Activated effector memory CD4-positive, alpha-beta T cell treated with anti-CD3 and anti-CD28 coated beads, Interleukin-2, amount 50 U/mL, for 16 hours (primary cell): ENCODE measurements at places on chromosomes 2 and 18.
A peak's percentile ranks its signal among the peaks of the same experiment; 100 is the strongest.

DNA sequence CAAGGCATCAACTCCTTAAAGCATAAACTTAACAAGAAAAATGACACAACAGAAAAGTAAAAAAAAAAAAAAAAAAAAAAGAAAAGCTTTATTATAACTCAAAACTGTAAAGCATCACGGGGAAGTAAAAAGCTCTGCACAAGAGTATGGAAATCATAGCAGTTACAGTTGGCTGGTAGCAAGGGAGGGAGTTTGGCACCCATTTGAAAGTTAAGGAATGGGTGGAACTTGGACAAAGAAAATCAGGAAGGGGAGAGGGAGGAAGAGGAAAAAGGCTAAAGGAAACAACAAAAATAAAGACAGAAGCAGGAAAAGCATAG is 8.6 kb downstream of the KLF7 start:
- DNase-seq: no peak

DNA sequence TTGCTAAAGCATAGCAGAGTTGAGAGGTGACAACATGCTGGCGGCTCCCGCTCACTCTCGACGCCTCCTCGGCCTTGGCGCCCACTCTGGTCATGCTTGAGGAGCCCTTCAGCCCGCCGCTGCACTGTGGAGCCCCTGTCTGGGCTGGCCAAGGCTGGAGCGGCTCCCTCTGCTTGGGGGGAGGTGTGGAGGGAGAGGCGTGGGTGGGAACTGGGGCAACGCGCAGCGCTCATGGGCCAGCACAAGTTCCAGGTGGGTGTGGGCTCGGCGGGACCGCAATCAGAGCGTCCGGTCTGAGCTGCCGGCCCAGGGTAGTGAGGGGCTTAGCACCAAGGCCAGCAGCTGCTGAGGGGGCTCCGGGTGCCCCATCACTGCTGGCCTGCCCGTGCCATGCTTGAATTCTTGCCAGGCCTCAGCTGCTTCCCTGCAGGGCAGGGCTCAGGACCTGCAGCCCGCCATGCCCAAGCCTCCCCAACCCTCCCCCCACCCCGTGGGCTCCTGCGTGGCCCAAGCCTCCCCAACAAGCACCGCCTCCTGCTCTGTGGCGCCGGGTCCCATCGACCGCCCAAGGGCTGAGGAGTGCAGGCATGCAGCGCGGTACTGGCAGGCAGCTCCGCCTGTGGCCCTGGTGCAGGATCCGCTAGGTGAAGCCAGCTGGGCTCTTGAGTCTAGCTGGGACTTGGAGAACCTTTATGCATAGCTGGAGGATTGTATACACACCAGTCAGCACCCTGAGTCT is 2052.8 kb upstream of the CELF4 start:
- DNase-seq: no peak

DNA sequence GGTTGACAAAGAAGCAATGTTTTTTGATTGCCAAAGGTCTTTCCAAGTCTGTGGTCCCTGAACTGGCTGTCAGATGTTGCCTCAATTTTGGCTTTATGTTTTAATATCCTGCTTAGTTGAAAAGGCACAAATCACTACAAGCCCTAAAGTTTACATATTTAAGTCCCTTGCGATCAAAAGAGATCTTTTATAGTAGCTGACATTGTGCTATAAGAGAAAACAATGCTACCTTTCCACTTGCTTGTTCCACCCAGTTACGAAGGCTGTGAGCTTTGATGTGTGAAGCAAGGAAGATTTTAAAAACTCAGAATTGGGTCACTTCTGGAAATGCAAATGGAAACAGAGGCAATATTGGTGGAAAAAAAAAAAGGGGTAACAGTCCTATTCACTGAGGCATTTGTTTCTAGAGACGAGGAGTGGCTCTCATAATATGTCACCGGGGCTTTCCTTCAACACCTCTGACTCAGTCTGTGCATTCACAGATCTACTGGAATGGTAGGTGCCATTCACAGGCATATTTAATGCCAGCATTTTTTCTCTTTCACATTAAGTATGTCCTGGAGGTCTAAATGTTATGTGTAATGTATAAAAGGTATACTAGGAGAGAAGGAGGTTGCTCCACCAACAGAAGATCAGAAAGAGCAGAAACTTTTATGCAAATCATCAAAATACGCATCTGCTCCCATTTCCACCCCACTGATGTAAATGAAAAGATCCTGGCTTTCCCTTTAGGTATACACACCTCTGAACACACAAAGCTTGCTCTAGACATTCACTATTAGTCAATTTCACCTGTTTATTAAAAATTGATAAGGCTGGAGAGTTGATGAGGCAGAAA is 91.8 kb downstream of the TGIF1 start:
- no peak for DNase-seq

DNA sequence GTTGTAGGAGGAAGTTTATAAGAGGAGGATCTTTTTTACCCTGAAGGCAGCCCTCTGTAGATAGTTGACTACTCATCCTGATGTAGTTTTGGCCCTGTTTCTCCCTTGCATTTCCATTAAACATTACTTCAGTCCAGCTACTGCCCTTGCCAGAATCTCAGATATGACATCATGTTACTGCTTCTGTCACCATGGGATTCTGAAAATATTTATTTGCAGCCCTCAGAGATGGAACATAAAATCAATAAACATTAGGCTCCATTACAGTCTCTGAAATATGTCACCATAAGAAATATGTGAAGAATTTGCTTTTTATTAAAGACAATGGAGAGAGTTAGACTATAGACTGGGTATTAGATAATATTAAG is 68.7 kb upstream of the STK39 start:
- no peak for DNase-seq

- no peak for DNase-seq
Observed at GRCh38 chr2:74939919-74940812, 18.3 kb upstream of the POLE4 start.

DNA sequence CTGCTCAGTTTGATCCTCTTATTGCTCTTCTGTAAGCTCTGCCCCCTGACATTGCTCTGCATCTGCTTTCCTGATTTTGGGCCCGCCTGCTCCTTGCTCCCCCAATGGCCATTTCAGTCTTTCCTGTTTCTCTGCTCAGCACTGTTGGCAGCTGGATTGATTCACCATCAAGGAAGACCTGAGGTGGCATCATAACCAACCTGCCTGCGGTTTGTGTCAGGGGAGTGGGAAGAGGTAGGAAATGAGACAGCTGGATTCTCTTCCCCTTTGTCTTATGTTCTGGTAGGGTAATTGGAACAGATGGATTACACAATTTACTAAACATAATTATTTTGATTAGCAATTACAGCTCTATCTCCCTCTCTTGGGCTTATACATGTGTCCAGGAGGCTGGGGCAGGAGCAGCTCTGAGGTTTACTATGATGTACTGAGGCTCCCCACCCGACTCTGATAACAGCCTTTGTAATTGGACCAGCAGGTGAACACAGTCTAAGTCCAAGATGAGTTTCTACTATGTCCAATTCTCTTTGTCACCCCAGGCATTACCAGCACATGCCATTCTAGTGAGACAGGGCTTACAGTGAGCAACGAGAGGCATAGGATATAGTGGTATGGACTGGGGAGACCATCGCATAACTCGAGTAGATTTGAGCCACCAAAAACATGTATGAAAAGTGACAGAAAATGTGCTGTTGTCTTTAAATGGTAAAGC is 151.8 kb upstream of the MMADHC start:
- no peak for DNase-seq

DNA sequence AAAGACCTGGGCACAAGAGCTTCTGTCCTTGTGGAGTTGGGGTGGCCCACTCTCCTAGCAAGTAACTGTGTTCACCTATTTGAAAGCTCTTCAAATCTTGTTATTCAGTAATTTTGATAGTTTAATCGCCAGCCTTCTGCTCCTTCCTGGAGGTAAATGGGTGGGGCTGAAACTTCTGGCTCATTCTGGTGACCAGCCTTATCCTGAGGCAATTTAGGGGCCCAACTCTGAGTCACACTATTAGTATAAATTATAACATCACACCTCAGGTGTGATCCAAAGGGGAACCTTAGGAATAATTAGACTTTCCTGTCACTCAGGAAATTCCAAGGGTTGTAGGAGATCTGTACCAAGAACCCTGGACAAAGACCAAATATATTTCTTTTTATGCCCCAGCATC is 255.8 kb upstream of the RGPD4 start:
- DNase-seq: no peak

- DNase-seq: peak; percentile 47
Observed at GRCh38 chr18:78792736-78793135, 186.9 kb upstream of the SALL3 start.

GRCh38 chr2:54079331-54079730 is 36.1 kb upstream of the ACYP2 start:
- no peak for DNase-seq

DNA sequence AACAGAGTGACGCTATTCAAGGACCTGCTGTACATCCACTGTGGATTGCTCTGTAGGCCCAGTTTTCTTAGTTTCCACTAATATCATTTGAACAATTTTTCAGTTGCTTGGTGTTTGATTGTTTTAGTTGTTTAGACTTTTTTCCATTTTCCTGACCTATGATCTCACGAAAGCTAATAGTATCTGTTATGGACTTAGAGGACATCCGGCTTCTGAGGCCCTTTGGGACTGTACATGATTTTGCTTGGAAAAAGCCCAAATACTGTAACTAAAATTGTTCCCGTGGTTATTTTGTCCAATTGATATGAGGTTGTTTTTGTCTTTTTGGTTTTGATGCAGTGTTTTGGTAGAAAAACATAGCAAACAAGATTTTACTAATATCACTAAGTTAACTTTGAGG is 174.6 kb downstream of the PLCL1 start:
- no peak for DNase-seq

DNA sequence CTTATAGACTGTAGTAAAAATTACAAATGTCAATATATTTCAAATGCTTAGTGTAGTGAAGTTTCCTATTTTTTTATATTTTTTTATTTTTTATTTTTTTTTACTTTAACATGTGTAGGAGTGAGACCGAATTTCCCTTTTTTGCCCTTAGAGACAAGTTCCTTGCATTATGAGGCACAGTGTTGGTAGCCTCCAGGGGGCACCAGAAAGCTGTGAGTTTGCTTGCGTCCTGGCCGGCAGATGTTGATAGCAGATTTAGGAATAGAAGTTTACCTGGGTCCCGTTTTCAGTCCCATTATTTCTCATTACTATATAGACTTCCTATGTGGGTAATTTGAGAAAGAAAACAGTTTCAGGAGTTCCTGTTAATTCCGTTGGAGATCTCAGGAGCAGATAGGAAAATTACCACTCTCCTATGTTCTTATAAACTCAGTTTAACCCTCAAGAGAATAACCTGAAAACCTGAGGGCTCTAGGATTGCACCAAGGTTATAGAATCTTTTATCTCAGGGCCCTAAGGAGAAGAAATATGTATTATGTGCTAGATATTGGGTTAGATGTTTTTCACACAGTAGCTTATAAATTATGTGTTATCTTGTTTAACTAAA is 157.5 kb upstream of the SESTD1 start:
- DNase-seq: peak; percentile 70

GRCh38 chr18:63007231-63007630 is 291.9 kb downstream of the PHLPP1 start:
- no peak for DNase-seq

DNA sequence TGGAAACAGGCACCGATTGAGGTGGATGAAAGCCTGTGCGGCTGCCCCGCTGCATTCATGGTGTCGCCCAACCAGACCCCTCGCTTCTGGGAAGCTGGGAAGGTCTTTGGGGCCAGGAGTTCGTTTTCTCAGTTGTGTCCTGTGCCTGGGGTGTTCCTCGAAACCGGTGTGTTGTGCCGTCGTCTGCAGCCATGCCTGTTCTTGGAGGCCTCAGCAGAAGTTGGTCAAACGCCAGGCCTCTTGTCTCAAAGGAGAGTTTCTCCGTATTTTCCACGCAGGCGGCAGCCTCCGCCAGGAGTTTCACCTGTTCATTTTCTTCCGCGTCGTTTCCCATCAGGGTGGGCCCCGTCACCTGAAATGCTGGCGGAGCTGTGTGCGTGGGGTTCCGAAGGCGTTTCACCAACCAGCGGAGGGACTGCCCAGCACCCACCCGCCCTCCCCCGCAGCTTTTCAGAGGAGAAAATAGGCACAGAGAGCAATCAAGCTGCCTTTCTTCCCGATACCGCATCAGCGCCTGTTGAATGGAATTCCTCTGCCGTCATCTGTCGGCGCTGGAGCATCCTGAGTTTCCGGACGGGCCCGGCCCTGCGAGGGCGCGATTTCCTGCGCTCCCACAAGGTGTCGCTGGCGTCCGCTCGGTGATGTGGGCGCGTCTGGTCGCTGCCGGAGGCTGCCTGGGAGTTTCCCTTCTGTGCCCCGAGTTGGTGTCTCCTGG is 17.0 kb upstream of the NFATC1 start:
- DNase-seq: peak; percentile 94

- no peak for DNase-seq
Observed at GRCh38 chr2:182541268-182541667, 114.4 kb upstream of the PDE1A start.

GRCh38 chr2:148888986-148889385 is 14.0 kb downstream of the KIF5C start:
- DNase-seq: no peak

DNA sequence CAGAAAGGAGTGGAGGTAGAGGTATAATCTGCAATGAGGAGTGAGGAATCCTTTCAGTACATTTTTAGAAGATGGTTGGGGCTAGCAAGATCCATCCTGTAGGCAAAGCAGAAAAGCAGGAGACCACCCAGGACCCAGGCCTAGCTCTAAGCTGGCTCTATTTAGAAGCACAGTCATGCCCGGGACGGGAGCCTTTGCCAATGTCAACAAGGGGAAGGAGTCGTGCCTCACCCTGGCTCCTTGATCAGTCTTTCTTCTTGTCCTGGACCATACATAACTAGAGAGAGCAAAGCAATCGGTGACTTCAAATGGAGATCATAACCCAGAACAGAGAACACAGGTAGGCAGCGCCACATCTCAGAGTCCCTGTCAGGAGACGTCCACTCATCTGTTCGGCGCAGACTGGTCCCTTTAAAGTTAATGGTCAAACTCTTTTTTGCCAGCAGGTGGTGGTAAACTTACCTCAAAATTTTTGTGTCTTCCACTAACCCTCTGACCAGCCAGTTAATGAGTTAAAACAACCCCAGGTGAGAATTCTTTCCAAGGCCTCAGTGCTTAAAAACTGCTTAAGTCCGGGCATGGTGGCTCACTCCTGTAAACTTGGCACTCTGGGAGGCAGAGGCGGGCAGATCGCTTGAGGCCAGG is 8.0 kb downstream of the MC5R start:
- DNase-seq: no peak

- no peak for DNase-seq
Observed at GRCh38 chr18:8536922-8537321, 72.3 kb upstream of the RAB12 start.
